ENCODE measurements at places on chromosomes 2 and 18. TPM values are rescaled to one million over a fixed set of nuclear protein-coding genes. Genes with fewer than 3 reads are reported as not detected.

Gene ECEL1
- total RNA-seq, result 7.8 TPM

Gene GRB14
- 8.8 TPM for total RNA-seq

Gene ADD2
- total RNA-seq, result 5.0 TPM

Gene CDH20
- total RNA-seq, result 1.6 TPM

- no peak overlapping the region for H3K4me3 ChIP-seq
- DNase-seq, result no peak
- H3K27ac ChIP-seq, result no peak overlapping the region
Measured at GRCh38 chr2:1082456-1083205, 132.0 kb downstream of the SNTG2 start.

- DNase-seq, result no peak
- no peaks in the 10 kb centered on the region for H3K36me3 ChIP-seq
- H3K4me3 ChIP-seq, result no peak overlapping the region
Measured at GRCh38 chr2:1869248-1869647, 124.9 kb upstream of the PXDN start.

- H3K4me3 ChIP-seq, result no peak overlapping the region
- H3K36me3 ChIP-seq, result peaks cover 3% of the 10 kb centered on the region
- H3K27ac ChIP-seq, result no peak overlapping the region
- H3K27me3 ChIP-seq, result no peaks in the 10 kb centered on the region
Measured at GRCh38 chr2:27942612-27943547, 52.4 kb downstream of the BABAM2 start.

DNA sequence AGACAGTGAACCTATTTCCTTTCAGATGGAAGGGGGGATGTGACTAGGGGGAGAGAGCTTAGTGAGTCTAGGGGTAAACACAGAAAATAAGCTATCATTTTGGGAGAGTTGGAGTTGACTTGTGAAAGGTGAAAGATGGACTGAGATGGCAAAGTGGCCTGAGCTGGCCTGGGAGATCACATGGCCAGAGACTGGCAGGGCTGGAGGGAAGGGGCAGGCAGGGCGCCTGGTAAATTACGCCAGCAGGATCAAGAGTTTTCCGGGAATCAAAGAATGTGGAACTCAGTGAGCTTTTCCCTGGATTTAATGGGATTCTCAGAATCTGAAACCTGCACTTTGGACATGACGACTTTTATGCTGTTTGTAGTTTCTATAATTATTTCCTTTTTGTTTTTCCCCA is 841 bp upstream of the CFAP65 start:
- no peak for DNase-seq
- peaks cover 79% of the 10 kb centered on the region for H3K27me3 ChIP-seq
- H3K4me1 ChIP-seq, result peaks cover 5% of the 10 kb centered on the region
- H3K27ac ChIP-seq, result no peak overlapping the region
- H3K36me3 ChIP-seq, result no peaks in the 10 kb centered on the region

DNA sequence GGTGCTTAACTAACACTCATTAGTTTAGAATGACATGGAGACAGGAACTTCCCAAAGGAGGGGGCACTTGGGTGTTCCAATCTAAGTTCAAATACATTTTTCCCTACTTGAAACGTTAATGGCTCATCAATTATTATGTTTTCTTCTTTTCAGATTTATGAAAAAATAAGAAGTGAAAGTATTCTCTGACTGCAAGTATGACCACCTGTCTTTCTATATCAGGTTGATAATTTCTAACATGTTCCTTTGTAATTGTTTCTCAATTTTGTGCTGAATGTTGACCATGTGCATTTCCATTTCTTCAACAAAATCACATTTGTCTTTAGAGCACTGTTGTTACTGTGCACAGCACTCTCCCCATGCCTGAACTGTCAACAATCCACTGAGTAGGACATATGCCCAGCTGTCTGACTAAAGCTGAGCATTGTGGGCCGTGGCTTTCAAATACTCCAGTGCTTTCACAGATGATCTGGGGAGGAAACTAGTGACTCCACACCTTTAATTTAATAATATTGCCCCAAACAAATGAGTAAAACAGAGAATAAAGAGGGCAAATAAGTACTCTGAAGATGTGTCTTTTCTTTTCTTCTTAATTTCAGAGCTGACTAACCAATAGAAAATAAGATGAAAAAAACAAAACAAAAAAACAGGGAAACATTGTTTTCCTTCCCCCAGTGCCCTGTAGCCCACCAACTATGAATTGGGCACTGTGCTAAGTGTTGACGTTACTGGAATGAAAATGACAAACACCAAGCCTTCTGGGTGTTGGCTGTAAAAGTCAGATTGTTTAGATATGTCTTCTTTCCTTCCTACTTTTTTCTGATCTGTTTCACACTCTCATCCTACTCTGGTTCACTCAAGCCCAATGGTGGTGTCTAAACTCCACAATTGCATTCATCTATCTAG is 16.0 kb downstream of the LANCL1 start:
- no peak for DNase-seq
- no peak overlapping the region for H3K27ac ChIP-seq
- no peak overlapping the region for H3K4me3 ChIP-seq

DNA sequence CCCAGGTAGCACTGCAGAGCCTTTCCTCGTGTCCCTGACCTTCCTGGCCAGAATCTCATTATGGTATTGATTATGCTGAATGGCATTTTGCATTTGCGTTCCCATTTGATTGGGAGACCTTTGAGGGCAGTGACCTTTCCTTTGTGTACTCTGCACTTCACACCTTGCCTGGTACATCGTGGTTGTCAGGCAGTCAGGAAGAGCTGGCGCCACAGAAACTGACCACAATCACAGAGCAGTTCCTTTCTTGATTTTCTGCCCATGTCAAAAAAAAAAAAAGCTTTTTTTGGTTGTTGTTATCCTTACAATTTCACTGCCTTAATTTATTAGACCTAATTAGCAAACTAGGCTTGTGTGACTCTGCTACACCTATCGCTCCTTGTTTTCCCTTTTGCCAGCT is 8.9 kb upstream of the KLHL29 start:
- H3K4me3 ChIP-seq, result no peak overlapping the region
- peaks cover 5% of the 10 kb centered on the region for H3K4me1 ChIP-seq
- peak overlapping the region; percentile 46 for H3K27ac ChIP-seq

Data from type B pancreatic cell (in vitro differentiated cells).